ENCODE measurements at places on chromosomes 2 and 18.
A peak's percentile ranks its signal among the peaks of the same experiment; 100 is the strongest.

DNA sequence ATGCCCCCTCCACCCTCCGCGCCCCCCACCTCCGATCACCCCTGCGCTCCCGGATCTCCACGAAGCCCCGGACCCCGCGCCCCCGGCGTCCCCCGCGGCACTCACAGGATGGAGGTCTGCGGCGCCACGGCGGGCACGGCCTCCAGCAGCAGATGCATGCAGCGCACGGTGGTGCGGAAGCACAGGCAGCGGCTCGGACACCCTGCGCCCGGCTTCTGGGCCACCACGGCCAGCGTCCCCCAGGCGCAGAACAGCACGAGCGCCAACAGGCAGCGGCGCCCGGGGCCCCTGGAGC, 217 bp downstream of the PXDN start:
- DNase-seq, result no peak

DNA sequence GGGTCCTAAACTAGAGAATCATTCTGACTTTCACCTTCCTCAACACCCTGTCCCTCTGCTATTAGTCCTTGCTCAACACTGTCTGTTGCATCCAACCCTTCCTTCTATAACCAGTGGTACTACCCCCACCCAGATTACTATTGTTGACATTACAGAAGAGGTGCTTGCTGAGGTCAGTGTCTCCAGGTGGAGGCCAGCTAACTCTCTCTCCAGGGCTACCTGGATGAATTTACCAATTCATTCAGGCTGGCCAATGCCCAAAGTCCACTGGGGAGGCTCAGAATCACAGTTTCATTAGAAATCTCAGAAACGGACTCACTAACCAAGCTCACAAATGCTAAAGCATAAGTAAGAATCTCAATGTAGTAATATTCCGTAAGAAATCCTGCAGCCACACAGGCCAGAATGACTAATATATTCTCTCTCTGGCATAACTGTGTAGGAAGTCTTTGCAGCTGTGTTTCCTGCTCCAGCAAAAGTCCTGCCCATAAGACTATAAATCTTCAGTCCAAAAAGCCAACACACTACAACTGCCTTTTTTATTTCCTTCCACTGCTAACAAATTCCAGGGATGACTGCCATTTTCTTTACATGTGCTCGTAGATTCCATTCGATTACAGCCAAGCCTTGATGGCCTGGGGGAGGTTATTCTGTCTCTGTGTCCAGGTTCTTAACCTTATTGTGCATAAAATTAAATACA, 10.0 kb upstream of the TTR start:
- peak; percentile 24 for DNase-seq

GRCh38 chr2:8498994-8499393, 182.9 kb upstream of the ID2 start:
- no peak for DNase-seq

DNA sequence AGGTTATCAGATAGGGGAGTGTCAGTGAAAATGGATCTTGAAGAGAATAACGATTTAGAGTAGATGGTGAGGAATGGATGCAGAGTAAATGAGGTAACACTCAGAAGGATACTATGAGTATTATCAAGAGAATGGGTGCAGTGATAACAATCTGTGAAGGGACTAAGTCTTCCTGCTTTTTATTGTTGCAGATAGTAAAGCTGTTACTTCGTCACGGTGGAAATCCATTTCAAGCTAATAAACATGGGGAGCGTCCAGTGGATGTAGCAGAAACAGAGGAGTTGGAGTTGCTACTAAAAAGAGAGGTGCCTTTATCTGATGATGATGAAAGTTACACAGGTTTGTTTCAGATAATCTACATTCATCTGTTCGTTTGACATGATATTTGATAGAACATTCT, 85.1 kb downstream of the ANKRD12 start:
- no peak for DNase-seq

DNA sequence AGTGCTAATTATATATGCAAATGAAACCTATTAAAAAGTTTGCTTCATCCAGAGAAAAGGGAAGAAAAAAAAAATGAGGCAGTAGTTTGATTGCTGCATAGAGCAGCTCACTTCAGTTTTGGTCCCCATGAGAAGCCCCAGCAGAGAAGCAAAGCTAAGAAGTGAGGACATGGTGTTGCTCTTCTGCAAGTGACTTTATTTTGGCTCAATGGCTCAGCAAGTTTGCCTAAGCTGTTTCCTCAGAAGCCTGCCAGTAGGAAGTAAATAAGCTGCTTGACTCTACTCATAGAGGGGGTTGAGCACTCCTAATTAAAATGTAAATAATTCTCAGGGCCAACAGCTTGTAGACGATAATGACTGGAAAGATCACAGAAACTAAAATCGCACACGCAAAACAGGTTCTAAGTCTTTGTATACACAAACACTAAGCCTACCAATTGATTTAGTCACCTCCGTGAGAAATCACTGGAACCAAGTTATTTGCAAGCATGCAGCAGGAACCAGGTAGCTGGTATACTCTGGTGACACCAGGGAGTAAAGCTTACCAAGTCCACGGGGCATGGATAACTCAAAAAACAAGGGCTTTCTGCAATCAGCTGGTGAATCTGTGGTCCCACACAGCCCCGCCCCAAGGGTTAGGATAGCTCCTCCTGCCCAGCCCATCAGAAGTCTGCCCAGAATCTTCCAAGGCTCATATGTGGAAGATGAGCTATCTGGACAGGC, 39.7 kb upstream of the NABP1 start:
- DNase-seq, result no peak

DNA sequence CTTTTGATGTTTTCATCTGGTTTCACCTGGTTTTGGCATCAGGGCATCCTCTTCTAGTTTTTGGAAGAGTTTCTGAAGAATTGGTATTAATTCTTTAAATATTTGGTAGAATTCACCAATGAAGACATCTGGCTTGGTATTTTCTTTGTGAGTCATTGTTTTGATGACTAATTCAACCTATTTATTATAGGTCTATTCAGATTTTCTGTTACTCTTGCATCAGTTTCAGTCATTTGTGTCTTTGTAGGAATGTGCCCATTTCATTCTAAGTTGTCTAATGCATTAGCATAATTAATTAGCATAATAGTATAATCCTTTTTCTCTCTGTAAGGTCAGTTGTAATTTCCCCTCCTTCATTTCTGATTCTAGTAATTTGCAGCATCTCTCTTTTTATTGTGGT, 8.0 kb downstream of the GNLY start:
- DNase-seq, result no peak

DNA sequence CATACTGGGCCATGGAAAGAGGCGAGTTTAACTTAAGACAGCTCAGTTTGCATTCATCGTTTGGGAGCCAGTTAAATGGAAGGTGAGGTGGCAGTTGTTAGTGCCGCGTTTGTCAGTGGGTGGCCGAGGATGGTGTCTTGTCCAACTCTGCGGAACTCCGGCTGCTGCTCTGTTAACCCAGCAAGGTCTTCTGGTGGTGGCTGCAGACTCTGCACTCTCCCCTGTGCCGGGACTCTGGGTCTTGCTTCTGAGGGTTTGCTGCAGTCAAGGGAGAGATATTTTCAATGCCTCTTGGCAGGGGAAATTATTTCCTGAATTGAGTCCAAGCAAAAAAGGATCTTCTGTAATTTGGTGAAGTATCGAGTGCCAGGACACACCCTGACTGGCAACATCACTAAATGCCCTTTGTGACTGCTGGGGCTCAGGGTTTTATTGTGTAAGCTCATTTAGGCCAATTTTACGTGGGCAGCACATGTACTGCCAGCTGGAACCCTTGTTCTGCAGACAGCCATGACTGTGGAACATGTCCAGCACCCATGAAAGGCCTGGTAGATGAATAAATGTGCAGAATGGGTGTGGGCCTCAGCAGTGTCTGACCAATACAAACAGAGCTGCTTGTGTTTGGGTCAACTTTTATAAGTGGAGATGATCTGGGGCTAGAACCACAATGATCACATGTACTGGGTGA, 58.1 kb downstream of the IL1R2 start:
- DNase-seq, result no peak

DNA sequence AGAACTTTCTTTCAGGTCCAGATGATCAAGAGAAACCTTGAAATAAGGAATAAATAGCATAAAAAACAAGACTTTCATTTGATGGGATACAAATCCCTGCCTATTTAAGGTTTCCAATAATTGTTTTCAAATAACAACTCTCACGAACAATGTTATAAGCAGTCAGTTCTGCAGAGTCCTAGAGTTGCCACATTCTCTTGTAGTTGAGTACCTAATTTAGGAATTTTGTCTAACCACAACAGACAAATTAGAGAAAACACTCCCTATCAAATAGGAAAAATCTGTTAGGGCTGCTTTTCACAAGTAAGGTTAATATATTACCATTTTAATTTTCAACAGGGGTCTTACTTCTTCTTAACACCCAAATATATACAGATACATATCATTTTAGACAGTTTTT, 130.1 kb upstream of the CDH20 start:
- DNase-seq, result no peak

- DNase-seq, result no peak
These were observed 42.7 kb downstream of the SOCS6 start for GRCh38 chr18:70331456-70332097.

- DNase-seq, result no peak
These were observed 6.0 kb upstream of the NEDD4L start for GRCh38 chr18:58038063-58038462.

GRCh38 chr2:100592226-100592625, 29.4 kb downstream of the PDCL3 start:
- no peak for DNase-seq

DNA sequence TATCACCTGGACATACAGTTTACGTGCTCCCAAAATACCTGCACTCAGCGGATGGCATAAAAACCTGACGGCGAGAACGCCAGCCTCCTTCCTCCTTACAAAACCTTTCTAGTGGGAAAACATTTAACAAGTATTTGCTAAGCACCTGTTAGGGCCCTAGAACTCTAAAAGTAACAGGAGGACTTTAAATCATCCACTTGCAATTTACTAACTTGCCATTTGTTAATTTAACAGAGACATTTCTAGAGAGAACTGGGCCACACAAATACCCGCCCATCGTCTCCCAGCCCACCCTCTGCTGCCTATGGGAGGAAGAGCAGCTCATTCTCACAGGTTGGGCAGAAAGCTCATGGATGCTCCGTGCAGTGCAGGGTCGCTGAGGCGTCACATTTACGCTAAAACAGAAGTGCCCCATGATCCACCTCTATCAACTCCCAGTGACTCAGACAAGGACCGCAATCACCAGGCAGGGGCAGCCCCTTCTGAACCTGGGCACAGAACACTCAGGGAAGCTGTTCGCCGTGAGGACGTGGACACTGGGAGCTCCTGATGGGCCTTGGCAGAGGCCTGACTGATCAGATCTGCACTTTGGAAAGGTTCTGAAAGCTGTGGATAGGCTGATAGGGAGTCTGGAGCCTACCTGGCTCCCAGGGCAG, 106.9 kb downstream of the HDAC4 start:
- DNase-seq, result no peak

GRCh38 chr2:222795450-222796357, 65.1 kb upstream of the ACSL3 start:
- DNase-seq, result no peak

Data from non-pigmented ciliary epithelial cell (primary cell).